ENCODE measurements at places on chromosomes 13 and 19.

- DNase-seq = no peak
Measured at GRCh38 chr13:83340170-83340569, 542.1 kb downstream of the SLITRK1 start.

DNA sequence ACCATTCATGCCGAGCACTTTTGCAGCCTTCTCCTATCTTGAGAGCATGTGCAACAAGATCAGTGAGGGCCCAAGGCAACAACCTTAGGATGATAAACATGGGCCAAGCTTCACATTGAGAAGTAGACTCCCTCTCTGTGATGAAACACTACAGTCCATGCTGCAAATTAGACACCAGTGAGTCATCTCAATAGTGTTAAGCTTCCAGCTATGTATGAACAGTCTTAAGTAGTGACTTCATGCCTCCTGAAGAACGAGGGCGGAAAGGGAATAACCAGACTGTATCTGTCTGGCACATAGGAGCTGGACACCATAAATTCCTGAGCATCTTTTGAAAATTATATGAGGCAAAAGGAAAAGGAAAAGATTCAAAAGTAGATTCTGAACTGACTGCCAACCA, 309.9 kb upstream of the SLITRK1 start:
- DNase-seq = no peak

DNA sequence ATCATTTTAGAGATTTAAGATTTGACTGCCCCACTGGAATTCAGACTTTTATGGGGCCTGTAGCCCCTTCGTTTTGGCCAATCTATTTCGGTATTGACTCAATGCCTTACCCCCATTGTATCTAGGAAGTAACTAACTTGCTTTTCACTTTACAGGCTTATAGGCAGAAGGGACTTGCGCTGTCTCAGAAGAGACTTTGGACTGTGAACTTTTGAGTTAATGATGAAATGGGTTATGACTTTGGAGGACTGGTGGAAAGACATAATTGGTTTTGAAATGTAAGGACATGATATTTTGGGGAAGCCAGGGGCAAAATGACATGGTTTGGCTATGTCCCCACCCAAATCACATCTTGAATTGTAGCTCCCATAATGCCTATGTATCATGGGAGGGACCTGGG, 463.0 kb upstream of the KLHL1 start:
- DNase-seq = no peak

- DNase-seq = no peak
Measured at GRCh38 chr19:50818859-50819472, 4.6 kb downstream of the KLK1 start.

GRCh38 chr13:113777311-113778260, 18.6 kb downstream of the TMEM255B start:
- no peak for DNase-seq

GRCh38 chr13:102035969-102036368, 365.9 kb downstream of the FGF14 start:
- no peak for DNase-seq

- no peak for DNase-seq
Measured at GRCh38 chr19:4749870-4750590, 26.4 kb upstream of the DPP9 start.

GRCh38 chr13:88103824-88104223, 432.7 kb downstream of the SLITRK5 start:
- DNase-seq = no peak

- DNase-seq = no peak
Measured at GRCh38 chr19:15488489-15489226, 9.4 kb upstream of the PGLYRP2 start.

DNA sequence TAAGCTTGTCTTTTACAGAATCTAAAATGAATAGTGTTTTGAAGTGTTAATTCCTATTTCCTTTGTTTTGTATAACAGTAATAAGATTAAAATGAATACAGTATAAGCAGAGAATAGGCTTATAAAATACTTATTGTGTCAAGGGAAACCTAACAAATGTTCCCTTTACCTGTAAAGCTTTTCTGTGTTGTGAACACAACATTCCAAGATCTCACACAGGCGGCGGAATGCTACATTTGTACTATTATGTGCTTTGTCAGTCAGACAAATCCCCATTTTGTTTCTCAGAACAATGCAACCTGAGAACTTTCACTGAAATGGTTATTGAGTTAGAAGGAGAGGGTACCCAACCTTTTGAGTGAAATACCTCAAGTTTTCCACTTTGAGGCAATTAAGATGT, 1170.3 kb downstream of the OLFM4 start:
- DNase-seq = no peak

GRCh38 chr13:42876887-42877545, 95.6 kb downstream of the FAM216B start:
- no peak for DNase-seq

- DNase-seq = no peak
Measured at GRCh38 chr19:56270676-56271075, 1.9 kb upstream of the EDDM13 start.

- no peak for DNase-seq
Measured at GRCh38 chr13:98986226-98986846, 8.5 kb upstream of the DOCK9 start.

DNA sequence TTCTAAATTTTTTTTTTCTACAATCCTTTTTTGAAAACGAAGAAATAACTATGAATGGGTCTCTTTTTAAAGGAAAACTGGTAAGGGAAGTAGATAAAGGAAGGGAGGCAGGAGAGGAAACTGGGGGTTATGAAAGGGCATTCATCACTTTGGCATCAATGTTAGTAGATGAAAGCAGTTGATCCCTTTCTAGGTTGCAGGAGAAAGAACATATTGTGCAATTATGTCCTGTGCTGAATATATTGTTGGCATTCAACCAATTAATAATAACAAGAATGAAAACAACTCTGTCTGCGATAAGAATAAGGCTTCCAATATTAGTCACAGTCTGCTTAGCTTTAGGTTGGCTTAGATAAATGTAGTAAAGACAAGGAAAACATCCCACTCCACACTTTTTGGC, 796.8 kb upstream of the KLHL1 start:
- no peak for DNase-seq

DNA sequence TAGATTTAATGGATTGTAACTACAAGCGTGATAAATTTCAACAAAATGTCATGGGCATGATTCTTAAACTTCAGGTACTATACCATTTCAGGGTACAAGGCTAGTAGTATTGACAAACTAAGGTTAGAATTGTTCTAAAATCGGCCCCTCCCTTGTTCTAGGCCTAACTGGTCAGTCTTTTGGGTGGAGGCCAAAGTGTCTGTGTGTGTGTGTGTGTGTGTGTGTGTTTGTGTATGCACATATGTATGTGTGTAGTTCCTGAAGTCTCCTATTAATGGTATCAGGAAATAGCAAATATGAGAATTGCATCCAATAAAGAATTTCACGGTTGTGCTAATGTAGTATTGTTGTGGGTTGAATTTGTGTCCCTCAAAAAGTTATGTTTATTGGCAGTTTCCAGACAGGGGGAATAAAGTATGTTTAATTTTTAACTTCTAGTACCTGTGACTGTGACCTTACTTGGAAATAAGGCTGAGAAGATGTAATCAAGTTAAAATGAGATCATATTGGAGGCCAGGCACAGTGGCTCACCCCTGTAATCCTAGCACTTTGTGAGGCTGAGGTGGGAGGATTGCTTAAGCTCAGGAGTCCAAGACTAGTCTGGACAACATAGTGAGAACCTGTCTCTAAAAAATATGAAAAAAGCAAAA, 119.2 kb downstream of the KLF5 start:
- DNase-seq = no peak

DNA sequence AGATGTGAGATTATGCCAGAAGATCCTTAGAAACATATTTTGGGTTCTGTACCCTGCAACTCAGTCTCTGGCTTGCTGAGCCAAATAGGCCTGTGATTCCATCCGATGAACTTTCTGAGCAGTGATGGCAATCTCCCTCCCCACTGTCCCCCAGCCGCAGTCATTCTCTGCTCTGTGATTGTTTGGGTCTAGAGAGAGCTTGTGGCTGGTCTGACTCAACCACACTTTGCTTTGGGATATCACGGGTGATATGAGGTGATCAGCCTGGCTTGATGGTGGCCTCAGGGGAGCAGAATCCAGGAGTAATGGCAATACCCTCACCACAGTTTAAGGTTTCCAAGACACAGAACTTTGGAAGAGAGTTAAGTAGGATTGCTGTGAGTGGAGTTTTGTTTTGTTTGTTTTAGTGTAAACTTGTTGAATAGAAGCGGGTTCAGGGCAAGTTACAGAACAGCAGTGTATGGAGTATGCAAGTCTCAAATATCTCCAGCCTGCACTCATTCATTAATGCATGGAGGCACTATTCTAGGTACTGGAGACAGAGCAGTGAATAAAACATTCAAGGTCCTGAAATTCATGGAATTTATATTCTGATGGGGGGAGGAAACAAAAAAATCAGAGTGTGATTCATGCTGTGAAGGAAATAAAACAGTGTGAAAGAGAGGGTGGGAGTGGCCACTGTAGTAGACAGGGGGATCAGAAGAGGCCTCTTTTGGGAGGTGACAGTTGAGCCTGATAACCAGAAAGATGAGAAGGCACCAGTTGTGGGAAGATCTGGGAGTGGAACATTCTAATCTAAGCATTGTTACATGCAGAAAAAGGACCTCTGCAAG, 5.3 kb downstream of the SAMD4B start:
- no peak for DNase-seq

DNA sequence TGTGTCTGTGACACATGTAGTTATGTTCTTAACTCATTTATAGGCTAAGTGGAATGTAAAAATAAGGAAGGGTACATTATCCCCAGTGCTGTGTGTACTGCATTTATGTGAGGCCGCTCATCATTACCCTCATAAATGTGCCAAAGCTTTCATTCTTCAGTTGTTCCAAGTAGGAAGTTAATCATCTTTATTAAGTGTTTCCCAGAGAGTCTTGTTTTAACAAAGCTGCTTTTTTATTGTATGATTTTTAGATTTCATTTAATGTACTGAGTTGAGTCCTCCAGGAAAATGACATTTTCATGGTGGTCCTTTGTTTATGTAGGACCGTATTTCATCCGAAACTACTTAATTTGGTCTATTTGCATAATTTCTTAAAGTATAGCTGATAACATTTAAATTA, 379.8 kb downstream of the DLEU7 start:
- no peak for DNase-seq

DNA sequence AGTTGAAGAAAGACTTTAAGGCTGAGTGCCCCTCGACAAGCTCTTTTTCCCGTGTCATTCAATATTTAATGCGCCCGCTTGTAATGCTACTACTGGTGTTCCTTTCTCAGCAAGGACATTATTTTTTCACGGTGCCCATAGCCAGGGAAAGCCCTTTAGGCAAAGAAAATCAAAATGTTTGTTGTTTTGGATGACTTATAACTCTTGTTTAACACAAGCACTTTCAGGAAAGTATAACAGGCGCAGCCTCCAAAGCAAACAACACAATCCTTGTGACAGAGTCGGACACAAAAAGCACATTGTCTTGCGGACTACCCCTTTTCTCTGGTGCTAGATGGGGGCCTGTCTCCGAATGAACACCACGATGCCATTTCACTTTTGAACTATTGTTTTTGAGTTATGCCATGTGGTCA, 12.4 kb downstream of the ZIC5 start:
- DNase-seq = no peak

- DNase-seq = no peak
Measured at GRCh38 chr13:88104576-88104975, 433.4 kb downstream of the SLITRK5 start.

DNA sequence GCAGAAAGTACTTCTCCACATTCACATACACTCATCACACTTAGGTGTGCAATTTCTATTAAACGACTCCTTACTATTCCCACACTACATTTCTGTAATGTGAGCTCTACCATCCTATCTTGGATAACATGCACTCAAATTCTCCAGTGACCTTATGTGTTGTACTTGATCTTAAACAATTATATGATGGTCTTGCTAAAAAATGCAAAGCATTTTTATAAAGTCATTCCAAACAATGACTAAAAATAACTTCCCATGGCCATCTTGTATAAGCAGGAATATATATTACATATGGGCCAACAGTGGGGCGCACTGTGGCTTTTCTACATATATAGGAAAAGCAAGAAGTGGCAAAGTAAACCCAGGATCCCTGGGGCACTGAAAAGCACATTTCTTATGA, 155.5 kb downstream of the FLT1 start:
- DNase-seq = no peak

- DNase-seq = no peak
Measured at GRCh38 chr13:79533781-79534400, 52.9 kb downstream of the NDFIP2 start.

GRCh38 chr19:13149628-13150186, 468 bp downstream of the STX10 start:
- no peak for DNase-seq

DNA sequence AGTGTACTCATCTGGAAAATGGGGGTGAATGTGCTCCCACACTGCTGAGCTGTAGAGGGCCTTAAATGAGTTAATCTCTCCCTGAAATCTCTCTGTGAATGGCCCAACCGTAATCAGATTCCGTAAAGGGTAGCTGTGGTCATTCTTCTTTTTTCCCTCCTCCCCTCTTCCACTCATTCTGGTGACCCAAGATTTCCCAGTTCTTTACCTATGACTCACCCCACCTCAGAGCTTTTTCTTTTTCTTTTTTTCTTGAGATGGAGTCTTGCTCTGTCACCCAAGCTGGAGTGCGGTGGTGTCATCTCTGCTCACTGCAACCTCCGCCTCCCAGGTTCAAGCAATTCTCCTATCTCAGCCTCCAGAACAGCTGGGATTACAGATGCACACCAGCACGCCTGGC, 33.3 kb upstream of the MUC16 start:
- DNase-seq = no peak

DNA sequence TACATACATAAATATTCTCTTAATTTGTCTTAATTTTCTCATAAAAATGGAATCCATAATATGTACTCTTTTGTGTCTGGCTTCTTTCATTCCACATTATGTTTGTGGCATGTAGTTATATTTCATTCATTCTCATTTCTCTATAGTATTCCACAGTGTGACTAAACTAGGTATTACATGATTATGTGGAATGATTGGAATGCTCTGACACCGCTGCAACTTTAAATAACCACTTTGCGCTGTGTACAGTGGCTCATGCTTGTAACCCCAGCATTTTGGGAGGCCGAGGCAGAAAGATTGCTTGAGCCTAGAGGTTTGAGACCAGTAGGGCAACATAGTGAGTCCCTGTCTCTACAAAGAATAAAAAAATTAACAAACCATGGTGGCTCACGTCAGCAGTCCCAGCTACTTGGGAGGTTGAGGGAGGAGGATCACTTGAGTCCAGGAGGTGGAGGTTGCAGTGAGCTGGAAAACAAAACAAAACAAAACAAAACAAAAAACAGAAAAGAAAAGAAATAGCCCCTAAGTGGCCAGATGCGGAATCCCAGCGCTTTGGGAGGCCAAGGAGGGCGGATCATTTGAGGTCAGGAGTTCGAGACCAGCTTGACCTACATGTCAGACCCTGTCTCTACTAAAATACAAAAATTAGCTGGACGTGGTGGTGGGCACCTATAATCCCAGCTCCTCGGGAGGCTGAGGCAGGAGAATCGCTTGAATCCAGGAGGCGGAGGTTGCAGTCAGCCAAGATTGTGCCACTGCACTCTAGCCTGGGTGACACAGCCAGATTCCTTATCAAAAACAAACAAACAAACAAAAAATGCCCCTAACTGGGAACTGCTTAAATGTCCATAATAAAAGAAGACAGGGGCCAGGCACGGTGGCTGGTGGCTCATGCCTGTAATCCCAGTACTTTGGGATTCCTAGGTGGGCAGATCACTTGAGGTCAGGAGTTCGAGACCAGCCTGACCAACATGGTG, 8.0 kb upstream of the SAE1 start:
- no peak for DNase-seq

GRCh38 chr13:35393886-35394285, 82.6 kb downstream of the MAB21L1 start:
- no peak for DNase-seq
